ENCODE measurements at places on chromosomes 3 and 15.

GRCh38 chr15:57566834-57567233, 24.9 kb upstream of the MYZAP start:
- no peak for DNase-seq

- DNase-seq: peak; percentile 5
These were observed 45.1 kb downstream of the EFCAB12 start for GRCh38 chr3:129383292-129383860.

DNA sequence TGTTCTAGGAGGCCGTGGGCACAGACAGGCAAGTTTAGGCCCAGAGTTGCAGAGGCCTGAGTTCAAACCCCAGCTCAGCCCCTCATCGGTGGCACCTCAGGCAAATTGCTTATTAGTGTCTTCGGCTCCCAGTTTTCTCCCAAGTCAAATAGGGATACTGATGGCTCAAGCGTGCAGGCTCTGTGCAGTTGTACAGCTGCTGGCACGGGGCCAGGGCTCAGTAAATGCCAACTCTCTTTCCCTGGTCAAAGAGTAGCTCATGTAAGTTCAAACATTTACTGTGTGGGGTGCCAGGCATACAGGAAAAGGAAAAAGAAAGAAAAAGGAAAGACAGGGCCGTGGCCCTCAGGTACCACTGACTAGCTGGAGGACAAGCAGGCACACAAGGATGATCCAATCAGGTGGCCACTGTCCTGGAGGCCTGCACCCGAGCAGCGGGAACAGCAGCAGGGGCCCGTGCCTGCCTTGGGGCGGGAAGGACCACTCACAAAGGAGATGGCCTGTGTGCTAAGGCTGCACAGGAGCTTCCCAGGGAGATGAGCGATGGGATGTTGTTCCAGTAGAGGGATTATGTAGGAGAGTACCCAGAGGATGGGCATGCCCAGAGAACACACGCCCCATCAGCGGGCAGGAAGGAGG, 70.8 kb downstream of the TBC1D2B start:
- DNase-seq: no peak

DNA sequence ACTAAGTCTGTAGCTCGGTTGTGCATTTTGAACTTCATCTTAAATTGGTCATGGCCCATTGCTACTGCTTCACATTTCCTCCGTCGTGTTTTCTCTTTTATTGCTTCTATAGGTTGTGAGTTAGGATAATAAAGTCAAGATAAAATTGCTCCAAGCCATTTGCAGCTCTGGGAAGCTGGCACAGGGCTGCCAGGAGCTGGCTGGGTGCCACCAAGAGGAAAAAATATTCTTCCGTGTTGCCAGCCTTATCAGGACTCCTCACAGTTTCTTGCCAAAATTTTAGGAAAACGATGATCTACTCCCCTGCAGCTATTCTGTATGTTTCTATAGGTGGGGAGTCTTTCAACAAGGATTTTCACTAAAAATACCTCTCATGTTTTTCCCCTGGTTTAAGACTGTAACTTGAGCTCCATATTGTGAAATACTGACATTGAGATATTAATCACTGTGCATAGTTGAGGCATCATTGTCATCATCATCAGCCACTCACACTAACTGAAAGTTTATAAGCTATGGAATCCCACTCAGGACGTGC, 55.4 kb upstream of the PIAS1 start:
- DNase-seq: no peak

GRCh38 chr3:138369151-138369900, 20.9 kb downstream of the MRAS start:
- no peak for DNase-seq

DNA sequence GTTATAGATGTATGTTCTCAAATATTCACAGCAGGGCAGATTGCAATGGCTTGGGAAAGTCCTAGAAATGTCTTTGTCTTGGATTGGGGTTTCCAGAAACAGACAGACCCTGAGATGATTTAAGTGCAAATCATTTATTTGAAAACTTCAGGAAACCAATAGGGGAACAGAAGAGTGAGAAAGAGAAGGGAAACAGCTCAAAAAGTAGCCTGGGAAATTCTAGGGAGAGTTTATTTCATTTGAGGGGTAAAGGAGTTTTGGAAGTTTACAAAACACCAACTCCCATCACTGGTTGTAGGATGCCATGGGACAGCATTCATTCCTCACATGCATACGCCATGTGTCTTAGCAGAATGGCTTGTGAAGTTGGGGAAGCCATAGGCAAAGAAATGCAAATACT, 32.3 kb upstream of the PTX3 start:
- no peak for DNase-seq

GRCh38 chr15:69660658-69661405, 208.2 kb downstream of the RPLP1 start:
- DNase-seq: no peak

- DNase-seq: no peak
These were observed 30.1 kb downstream of the BDH1 start for GRCh38 chr3:197525706-197526105.

GRCh38 chr3:24965706-24966385, 462.2 kb upstream of the RARB start:
- no peak for DNase-seq

Data from activated T-helper 9 cell treated with anti-CD3 and anti-CD28 coated beads, Interleukin-2, amount 50 U/mL, for 16 hours (primary cell).